Breast epithelium (tissue), 4 donors: ENCODE measurements at places on chromosomes 6 and 20. TPM values are rescaled to one million over a fixed set of nuclear protein-coding genes. Genes with fewer than 3 reads are reported as not detected.

PGC gene
- total RNA-seq, result not detected

PPP1R3G gene
- total RNA-seq, result 1.6 TPM

METTL24 gene
- 6.6 TPM for total RNA-seq

PHACTR3 gene
- 0.16 TPM for total RNA-seq

PHF20 gene
- 48.5 TPM for total RNA-seq

FILIP1 gene
- total RNA-seq, result 2.9 TPM

MDN1 gene
- 24.6 TPM for total RNA-seq

CDH26 gene
- 3.1 TPM for total RNA-seq

TNNC2 gene
- total RNA-seq, result 2.0 TPM

RPP40 gene
- total RNA-seq, result 5.9 TPM

LSM2 gene
- total RNA-seq, result 28.7 TPM

PPP1R16B gene
- 10.8 TPM for total RNA-seq

BMP7 gene
- total RNA-seq, result 1.8 TPM

GPR63 gene
- total RNA-seq, result 0.98 TPM

SLC22A1 gene
- total RNA-seq, result 3.2 TPM

DYNLT2 gene
- total RNA-seq, result 1.9 TPM

PCMTD2 gene
- total RNA-seq, result 77.6 TPM

MAD2L1BP gene
- total RNA-seq, result 53.0 TPM

GCNT2 gene
- 22.0 TPM for total RNA-seq

ULBP2 gene
- total RNA-seq, result not detected

KIF6 gene
- under 0.01 TPM for total RNA-seq

TULP1 gene
- total RNA-seq, result not detected

BHLHE23 gene
- not detected for total RNA-seq

DEFB124 gene
- total RNA-seq, result not detected
